ENCODE measurements at places on chromosomes 6 and 20.

- no peak for DNase-seq
Measured at GRCh38 chr6:11497881-11498280, 39.7 kb upstream of the TMEM170B start.

- no peak for DNase-seq
Measured at GRCh38 chr6:23977706-23978105, 148.3 kb upstream of the NRSN1 start.

DNA sequence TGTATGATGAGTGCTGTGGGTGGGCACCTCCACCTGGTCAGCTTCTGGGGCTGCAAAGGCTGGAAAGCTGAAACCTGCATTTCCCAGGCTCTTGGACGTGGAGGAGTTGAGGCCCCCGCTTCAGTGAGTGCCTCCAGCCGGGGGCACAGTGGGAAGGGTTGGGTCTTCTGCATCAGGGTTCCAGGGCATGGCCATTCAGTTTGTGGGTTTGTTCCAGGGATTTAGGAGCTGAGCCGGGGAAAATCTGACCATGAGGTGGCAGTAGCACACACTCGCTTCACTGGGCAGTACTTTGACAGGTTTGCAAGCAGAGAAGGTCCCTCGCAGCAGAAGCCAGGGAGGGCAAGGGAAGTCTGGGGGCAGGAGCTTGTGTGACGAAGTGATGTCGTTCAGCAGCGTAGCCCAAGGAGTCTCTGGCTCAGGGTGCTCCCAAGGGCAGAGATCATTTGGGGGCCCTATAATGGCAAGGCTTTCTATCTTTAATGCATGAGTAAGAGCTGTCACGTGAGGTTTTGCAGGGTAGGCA is 69.5 kb upstream of the SULF2 start:
- DNase-seq, result no peak

DNA sequence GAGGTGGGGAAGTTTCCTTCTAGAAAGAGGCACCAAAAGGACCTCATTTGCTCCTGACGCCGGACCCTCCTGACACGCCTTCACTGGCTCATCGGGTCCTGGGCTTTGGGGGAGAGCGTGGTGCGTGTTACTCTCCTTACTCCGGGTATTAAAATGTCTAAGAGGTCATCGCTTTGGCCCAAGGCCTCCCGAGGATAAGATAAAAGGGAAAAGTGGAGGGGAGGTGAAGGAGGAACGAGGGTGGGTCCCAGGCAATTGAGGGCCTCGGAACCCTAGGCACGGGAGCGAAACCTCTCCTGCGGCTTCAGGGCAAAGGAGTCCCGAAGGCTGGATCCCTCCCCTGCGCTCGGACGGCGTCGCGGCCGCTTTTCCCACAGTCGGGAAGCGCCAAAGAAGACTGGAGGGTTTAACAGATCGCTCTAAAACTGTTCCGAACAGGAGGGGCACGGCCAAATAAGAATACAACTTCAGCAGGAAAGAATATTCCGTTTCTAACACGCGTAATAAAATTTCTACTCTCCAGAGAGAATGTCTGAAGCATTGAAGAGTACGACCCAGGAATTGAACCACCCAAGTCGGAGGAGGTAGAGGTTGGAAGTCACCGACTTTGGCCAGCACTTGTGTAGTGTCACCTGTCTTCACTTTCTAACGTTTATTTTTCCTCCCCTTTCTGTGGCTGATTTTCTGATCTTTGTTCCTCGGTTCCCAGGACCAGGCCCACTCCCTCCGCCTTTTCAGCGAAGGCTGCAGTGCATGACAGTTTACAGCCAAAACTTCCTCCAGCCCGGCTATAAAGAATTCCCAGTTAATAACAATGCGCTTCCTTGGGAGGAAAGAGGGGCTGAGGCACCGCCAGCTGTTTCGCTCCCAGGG is 2.1 kb upstream of the TBXT start:
- DNase-seq, result no peak

GRCh38 chr6:143697076-143697800 is 19.5 kb downstream of the PHACTR2 start:
- no peak for DNase-seq

- no peak for DNase-seq
Measured at GRCh38 chr6:11486959-11487358, 50.6 kb upstream of the TMEM170B start.

DNA sequence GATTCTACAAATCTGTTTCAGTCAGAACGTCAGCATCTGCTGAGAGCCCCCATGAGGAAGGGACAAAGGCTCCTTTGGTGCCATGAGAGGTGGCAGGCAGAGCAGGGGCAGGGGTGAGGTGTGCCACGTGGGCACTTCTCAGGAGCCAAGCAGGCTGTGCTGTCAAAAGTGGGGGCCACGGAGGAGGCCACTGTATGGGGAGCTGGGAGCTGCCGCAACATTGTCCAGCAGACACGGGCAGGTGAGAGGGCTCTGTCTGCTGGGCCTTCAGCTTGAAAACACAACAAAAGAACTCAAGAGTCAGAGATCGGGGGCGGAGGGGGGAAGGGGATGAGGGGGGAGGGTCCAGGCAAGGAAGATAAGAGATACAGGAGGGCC is 21.6 kb upstream of the FOXP4 start:
- no peak for DNase-seq

DNA sequence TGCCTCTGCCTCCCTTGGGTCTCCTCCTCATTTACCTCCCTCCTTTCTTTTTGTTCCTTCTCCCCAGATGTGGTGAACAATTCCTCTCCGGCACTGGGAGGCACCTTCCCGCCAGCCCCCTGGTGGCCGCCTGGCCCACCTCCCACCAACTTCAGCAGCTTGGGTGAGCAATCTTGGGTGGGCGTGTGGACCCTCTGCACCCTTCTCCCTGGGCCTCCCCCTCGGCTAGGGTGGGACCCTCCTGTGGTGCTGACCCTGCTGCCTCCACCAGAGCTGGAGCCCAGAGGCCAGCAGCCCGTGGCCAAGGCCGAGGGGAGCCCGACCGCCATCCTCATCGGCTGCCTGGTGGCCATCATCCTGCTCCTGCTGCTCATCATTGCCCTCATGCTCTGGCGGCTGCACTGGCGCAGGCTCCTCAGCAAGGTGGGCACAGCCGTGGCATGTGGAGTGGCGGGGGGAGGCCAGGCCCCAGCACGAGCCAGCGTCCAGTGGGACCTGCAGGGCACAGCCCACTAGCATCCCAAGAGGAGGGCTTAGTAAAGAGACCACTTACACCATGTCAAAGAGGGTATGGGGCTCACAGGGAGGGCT is 8.8 kb downstream of the DDR1 start:
- no peak for DNase-seq

DNA sequence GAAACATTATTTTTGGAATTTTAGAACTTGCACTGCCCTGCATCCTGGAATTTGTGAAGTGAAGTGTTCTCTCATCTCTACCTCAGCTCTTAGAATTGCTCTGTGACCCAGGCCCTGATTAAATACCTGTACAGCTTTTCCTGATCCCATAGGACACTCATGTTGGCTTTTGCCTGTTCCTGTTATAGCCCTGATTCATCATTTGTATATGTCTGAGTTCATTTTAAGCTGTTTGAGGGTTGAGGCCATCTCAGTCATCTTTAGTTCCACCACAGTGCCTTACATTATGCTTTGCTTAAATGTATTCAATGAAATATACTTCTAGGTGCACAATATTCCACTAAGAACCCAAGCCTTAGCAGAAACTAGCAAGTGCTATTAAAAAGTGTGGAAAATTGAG is 26.4 kb downstream of the ZFAND3 start:
- DNase-seq, result no peak

- no peak for DNase-seq
Measured at GRCh38 chr20:16381444-16381843, 191.8 kb downstream of the KIF16B start.

- DNase-seq, result no peak
Measured at GRCh38 chr6:36683145-36683655, 4.7 kb downstream of the CDKN1A start.

DNA sequence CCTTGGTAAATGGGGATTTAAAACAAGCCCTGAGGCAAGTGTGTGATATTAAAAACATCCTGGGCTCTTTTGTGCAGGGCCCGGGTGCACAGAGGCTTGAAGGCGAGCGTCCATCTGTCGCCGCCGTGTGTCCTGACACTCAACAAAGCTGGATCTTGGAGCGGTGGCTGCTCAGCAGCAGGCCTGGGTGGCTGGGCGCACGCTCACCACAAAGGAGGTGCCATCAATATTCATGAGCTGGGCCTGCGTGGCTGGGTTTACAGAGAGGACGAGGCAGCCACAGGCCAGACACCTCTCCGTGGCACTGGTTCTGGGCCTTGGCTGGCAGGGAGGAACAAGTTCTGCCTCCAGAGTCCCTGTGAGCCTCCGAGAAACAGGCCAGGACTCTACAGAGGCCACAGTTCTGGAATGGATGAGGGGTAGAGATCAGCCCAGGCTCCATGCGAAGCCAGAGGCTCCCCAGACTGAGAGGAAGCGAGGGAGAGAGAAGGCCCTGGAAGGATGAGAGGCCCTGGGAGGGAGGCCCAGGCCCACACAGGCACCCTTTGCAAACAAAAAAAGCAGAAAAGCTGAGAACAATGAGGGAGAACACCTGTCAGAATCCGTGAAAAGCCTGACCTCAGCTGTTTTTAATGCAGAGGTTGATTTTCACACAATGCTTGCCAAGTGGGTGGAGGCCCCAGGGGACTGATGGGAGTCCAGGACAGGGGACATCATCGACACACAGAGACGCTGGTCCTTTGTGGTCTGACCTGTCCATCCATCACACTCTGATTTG is 21.9 kb downstream of the BHLHE23 start:
- DNase-seq, result no peak

DNA sequence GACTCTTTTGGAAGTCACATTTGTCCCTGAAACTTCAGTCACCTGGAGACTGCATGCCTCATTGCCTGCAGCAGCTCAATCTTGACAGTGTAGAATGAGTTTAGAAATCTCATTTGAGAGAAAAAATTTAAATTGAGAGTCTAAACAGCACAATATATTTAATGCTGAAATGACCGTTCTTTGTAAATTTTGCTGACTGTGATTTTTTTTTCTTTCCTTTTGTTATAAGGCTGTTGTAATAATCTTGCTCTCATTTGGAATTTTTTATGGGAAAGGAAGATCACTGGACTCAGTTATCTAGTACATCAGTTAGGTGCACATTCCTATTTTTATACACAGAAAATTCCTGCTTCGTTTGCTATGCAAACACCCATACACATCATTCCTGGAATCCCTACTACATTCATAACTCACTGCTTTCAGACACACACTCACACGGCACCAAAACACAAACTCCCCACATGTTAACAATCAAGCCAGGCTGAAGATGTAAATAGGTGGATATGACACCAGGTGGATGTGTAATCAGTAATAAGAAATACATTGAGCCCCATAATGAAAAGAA is 43.8 kb downstream of the PTCHD4 start:
- no peak for DNase-seq

DNA sequence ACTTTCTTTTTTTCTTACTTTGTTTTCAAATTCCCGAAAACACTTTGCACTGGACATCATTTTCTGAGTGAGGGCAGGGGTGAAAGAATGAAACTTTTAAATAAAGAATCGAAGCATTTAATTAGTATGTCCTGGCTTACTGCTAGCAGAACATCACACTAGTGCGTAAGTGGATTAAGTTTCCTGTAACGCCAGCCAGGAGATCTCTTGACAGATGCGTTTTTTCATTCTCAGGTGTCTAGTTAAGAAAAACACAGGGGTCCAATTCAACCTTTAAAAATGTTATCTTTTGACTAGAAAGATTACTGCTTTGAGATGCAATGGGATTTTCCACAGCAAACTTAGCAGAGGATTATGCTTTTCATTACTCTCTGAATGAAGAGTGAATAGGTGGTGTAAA is 858.8 kb upstream of the EPHA7 start:
- DNase-seq, result no peak

GRCh38 chr20:23476015-23476754 is 14.7 kb upstream of the CST8 start:
- no peak for DNase-seq

- DNase-seq, result no peak
Measured at GRCh38 chr6:56906752-56907151, 48.2 kb upstream of the BEND6 start.

DNA sequence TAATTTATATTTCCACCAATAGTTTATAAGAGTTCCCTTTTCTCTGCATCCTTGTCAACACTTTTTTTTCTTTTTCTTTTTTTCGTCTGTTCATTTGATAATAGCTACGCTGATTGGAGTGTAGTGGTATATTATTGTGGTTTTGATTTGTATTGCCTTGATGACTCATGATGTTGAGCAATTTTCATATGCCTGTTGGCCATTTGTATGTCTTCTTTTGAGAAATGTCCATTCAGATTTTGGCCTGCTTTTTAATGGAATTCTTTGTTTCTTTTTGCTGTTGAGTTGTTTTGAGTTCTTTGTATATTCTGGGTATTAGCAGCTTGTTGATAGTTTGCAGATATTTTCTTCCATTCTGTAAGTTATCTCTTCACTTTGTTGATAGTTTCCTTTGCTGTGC is 773.4 kb downstream of the KIF16B start:
- DNase-seq, result no peak

GRCh38 chr6:90347411-90347851 is 50.8 kb upstream of the BACH2 start:
- DNase-seq, result no peak
